ENCODE measurements at places on chromosomes 1 and 21.
A peak's percentile ranks its signal among the peaks of the same experiment; 100 is the strongest.

GRCh38 chr1:160767395-160768294 is 28.3 kb upstream of the LY9 start:
- DNase-seq: no peak

- peak; percentile 18 for DNase-seq
These were observed 144.6 kb downstream of the MAGI3 start for GRCh38 chr1:113534875-113535274.

DNA sequence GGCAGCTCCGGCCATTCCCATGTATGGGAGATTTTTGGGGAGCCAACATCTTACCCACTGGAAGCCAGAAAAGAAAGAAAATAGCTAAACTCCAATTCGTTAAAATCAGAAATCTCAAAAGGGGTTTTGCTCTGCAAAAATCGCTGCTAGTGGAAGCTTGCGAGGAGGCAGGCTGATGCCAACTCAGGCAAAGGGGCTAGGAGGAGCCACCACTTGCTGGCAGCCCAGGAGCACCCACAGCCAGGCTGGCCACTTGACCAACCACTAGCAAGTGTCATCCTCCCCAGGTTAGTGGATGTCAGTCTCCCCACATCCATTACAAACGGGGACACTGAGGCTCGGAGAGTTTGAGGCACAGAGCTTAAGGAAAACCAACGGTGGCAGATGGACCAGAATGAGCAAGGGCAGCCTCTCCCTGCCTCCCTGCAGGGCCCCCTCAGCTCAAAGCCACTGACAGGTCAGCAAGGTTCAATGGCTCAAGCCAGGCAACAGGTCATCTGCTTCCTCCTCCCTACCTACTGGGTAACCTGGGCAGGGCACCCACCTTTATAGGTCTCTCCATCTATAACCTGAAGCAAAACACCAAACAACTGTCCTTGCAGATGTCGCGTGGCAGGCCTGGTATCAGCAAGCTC is 10.8 kb downstream of the KCNN3 start:
- no peak for DNase-seq

DNA sequence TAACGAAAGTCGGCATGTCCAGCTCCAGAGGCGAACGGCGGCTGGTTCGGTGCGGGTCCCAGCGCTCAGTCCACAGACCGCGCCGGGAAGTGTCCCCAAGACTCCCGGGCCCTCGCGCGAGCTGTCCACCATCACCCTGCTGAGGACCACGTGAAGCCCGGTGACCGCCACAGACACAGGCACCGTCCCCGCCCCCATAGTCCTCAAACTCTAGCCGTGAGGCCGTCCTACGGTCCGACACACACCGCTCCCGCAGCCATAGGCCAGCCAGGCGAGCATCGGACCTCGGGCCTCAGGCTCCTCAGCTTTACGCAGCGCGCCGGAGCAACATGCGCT is 535 bp downstream of the SETD4 start:
- DNase-seq: no peak

- no peak for DNase-seq
These were observed 77.6 kb upstream of the FMN2 start for GRCh38 chr1:240014051-240014450.

GRCh38 chr1:218783916-218784315 is 389.8 kb upstream of the LYPLAL1 start:
- DNase-seq: no peak

GRCh38 chr1:94020764-94021579 is 100.0 kb downstream of the ABCA4 start:
- DNase-seq: no peak

- no peak for DNase-seq
These were observed 5.7 kb downstream of the ATP6V1G3 start for GRCh38 chr1:198534548-198535418.

DNA sequence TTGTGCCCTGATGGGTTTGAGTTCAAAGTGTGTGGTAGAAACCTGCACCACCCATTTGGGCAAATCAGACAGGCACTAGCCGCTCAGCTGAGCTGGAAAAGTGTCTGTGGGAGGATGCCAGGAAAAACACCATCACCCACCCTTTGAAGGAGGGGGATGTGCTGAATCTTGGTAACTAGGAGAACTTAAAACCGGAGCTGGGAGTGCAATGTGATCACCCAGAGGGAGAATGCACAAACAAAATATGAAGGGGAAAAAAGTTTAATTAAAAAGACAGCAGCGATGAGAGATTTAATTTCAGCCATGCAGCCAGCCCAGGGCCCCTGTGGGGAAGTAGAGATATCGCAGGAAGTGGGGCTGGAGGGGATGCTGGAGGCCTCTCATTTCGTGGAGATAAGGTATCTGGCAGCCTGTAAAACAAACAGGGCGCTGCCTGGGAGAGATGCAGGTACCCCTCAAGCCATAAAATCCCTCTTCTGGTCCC is 86.8 kb upstream of the BCAR3 start:
- peak; percentile 22 for DNase-seq

GRCh38 chr1:173925306-173926242 is 8.4 kb upstream of the SERPINC1 start:
- DNase-seq: no peak

- no peak for DNase-seq
These were observed 51.0 kb downstream of the SGIP1 start for GRCh38 chr1:66585002-66585401.

GRCh38 chr1:53376742-53377437 is 49.0 kb upstream of the LRP8 start:
- no peak for DNase-seq

DNA sequence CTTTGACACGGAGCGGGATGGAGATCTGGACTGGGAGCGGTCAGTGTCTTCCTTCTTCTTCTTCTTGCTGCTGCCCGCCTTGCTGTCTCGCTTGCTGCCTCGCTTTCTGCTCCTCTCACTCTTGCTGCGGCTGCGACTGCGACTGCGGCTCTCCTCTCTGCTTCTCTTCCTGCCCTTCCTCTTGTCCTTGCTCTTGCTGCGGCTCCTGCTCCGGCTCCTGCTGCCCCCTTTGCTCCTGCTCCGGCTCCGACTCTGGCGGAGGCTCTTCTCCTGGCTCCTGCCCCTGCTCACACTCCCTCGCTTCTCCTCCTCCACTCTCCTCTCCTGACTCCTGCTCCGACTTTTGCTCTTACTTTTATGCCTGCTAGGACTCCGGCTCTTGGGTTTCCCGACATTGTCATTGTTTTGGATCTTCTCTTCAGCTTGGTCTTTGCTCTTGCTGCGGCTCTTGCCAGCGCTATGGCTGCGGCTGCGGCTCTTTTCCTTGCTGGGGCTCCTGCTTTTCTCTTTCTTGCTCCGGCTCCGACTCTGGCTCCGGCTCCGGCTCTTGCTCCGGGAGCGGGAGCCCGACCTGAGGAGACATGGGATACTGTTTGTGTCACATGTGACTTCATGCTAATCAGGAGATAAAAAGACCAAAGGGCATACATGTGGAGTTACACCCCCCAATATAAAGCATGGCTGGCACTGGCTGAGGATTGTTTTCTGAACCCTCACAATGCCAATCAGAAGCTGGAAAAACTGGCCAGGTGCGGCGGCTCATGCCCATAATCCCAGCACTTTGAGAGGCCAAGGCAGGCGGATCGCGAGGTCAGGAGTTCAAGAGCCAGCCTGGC is 25.2 kb upstream of the TMEM200B start:
- no peak for DNase-seq

DNA sequence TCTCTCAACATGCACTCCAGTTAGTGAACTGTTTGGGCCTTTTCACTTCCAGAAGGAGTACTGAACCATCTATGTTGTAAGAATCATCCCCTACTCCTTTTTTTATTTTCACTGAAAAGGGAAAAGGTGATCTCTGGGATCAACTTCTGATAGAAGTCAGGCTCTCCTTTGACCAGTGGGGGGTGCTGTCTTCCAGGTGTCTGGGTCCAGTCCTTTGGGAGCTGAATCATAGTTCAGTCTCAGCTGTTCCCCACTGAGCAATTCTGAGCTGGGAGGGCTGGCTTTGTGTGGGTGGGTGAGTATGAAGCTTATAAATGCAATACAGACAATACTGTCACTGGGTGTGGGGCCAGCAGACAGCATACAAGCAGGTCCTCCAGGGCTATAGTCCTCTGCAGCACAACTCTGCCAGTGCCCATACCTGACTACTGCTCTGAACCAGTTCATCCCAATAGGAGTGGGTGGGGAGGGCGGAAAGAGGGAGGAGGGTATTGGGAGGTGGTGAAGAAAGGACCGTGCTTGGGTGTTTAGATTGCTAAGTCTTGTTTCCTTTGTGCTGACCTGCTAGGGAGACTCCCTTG is 12.5 kb upstream of the SARS1 start:
- DNase-seq: peak; percentile 38

GRCh38 chr1:62978741-62979140 is 194.8 kb downstream of the ATG4C start:
- no peak for DNase-seq

GRCh38 chr21:44305691-44306090 is 5.8 kb downstream of the PFKL start:
- no peak for DNase-seq
